Left renal pelvis (tissue), 4 donors: ENCODE measurements at places on chromosomes 5 and 9. TPM values are rescaled to one million over a fixed set of nuclear protein-coding genes. Genes with fewer than 3 reads are reported as not detected.

DNA sequence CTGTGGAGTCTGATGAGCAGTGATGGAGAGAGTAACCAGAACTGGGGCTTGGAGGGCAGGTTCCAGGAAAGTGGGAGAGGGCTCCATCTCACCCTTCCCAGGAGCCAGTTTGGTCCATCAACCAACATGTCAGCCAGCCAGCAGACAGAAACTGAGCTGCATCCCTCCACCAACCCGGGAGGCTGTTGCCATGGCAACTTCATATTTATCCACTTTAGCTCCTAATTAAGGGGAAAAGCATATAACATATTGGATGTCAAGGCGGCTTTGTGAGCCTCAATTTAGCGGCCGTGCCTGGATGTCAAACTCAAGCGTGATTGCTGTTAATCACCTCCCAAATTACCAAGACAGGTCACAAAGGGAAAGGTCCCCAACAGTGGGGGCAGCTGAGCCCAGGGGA is 81.5 kb upstream of the ARAP3 start:
- no peak for DNase-seq

GRCh38 chr9:113705306-113705927 is 170.7 kb upstream of the ZNF618 start:
- no peak for DNase-seq

Gene CANX
- polyA plus RNA-seq: 469 TPM

DNA sequence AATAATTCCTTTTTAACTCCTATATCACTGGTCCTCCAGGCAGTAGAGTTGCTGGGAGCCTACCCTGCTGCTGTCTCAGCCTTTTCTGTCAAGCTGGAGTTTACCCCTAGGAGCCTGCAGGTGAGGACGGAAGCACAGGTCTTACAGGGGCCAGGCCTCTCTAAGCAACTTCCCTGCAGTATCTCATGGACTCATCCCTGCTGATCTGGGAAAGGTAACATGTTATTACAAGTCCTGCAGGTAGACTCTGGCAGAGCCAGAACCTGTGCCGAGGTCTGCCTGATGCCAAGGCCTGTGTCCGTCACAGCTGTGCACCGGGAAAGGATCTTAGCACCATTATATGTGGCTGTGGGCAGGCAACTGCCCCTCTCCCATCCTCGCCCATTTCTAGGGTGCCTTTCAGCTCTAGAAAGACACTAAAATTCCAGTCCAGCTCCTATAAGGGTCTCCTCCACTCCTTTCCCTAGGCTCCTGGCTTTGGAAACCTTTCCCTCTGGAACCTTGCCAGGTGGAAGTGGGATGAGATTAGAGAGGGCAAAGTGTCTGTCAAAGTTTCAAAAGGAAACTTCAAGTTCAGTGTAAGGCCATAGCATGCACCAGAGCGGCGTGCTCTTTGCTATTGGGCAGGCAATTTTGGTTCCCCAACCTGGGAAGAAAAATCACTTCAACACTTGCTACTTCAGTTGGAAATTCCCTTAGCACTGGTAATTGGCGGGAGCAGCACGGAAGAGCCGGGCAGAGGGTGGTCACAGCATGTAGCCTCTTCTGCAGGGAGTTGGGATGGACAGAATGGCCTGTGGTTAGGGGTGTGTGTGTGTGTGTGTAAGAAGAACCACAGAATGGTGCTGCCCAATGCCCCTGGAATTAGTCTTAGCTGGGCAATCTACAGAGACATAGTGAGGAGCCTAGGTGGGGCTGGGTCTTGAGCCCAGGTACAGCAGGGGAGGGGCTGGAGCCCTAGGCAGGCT is 17.5 kb downstream of the TMEM171 start:
- no peak for DNase-seq

Gene CCDC152
- polyA plus RNA-seq: 15.3 TPM
